ENCODE measurements at places on chromosomes 7 and 10.
A peak's percentile ranks its signal among the peaks of the same experiment; 100 is the strongest.

DNA sequence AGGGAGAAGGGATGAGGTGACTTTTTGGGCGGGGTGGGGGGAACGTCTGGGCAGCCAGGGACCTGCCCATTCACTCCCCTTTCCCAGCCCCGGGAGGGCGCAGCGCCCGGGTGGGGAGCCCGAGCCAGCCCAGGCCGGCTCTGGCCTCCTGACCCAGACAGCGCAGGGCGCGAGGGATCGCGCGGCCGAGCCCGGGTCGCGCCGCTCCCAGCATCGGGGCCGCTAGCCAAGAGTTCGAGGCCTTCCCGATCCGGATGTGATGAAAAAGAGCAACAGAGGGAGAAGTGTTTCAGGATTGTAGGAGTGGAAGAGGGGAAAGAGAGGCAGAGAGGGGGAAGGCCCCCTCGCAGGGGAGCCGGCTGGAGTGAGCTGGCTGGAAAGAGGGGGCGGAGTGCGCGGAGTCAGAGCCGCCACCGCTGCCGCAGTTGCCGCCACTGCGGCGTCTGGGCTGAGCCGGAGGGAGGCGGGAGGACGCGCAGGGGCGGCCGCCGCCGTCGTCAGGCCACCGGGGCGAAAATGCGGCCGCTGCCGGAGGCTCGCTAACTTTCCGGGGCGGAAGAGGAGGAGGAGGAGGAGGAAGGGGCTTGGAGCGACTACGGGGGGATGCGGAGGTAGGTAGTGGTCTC is at the start of gene MDFIC:
Gene MDFIC, plus strand, starts transcription at position 69 of the 626 bp plus-strand sequence. CDS start 940 bp downstream, outside the sequence.
- DNase-seq = no peak

DNA sequence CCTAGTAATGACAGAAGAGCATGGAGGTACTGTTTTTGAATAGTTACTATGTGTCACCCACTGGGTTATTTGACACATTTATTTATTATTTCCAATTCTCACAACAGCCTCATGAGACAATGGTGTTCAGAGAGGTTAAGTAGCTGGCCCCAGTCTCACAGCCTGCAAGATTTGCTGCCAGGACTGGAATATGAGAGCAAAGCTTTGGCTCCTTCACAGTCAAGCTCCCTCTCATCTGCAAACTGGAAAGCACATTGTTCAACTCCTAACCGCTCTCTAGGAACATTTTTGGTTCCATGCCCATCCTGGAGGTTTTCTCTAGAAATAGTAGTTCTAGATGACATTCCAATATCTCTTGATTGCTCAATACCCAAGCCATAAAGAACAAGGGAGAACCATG is 75.5 kb upstream of the CXCL12 start:
- no peak for DNase-seq

- no peak for DNase-seq
Observed at GRCh38 chr7:56256108-56256507, 139.9 kb upstream of the NUPR2 start.

GRCh38 chr10:24622781-24623301 is 100.8 kb downstream of the ARHGAP21 start:
- peak; percentile 78 for DNase-seq

DNA sequence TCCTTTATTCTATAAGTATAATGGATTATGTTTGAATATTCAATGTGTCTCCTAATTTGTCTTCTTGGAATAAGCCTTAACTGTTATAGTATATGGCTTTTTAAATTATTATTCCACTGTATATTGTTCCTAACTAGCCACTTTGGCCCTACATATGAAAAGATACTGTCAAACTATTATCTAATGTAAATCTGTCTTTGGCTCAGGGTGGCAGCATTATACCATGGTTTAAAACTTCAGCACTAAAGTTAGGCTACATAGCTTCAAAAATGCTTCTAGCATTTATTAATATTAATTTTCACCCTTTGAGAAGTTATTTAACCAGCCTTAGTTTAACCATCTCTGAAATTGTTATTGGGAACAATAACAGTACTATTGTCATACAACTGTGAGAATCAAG is 543.1 kb upstream of the MBL2 start:
- no peak for DNase-seq

GRCh38 chr10:68543004-68543918 is 15.9 kb upstream of the SLC25A16 start:
- DNase-seq = no peak

GRCh38 chr7:2062648-2063047 is 170.1 kb downstream of the MAD1L1 start:
- DNase-seq = no peak

- no peak for DNase-seq
Observed at GRCh38 chr7:79714081-79714480, 260.6 kb upstream of the MAGI2 start.

DNA sequence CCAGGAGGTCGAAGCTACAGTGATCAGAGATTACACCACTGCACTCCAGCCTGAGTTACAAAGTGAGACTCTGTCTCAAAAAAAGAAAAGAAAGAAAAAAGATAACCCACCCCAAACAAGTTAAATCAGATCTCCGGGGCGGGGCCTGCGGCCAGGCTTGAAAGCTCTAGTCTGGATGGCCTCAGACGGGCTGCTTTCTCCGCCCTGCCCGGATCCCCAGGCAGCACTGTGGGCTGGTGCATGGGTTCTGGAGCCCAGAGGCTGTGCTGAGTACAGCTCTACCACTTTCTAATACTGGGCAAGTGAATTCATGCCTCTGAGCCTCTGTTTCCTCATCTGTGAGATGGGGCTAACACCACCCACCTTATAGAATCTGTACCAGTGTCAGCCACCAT is 83.7 kb downstream of the ZMIZ1 start:
- DNase-seq = no peak

- DNase-seq = no peak
Observed at GRCh38 chr7:5519515-5519928, 95.9 kb upstream of the TNRC18 start.

DNA sequence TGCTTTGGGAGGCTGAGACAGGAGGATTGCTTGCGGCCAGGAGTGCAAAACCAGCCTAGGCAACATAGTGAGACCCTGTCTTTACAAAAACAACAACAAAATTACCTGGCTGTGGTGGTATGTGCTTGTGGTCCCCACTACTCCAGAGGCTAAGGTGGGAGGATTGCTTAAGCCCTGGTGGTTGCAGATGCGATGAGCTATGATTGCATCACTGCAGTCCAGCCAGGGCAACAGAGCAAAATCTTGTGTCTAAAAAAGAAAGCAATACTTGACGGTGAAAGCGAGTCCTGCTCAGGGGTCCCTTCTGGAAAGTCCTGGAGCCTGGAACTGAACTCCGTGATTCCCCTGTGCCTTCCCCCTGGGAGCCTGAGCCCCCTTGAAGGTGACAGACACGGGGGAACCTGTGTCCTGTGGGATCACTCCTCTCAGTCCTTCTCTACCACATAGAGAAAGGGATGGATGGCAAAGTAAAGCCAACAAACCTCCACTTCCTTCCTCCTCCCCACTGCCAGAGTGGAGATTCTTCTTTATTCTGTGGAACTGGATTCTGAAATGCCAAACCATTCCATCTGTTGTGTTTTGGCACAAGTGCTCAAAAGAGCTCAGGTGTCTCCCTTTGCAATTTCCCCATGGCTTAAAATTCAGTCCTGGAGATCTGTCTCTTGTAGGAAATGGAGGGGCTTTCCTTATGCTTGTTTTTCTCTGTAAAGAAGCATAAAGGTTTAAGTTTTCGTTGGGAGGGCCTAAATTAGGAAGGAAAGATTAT is 50.6 kb downstream of the KIAA1217 start:
- DNase-seq = no peak

DNA sequence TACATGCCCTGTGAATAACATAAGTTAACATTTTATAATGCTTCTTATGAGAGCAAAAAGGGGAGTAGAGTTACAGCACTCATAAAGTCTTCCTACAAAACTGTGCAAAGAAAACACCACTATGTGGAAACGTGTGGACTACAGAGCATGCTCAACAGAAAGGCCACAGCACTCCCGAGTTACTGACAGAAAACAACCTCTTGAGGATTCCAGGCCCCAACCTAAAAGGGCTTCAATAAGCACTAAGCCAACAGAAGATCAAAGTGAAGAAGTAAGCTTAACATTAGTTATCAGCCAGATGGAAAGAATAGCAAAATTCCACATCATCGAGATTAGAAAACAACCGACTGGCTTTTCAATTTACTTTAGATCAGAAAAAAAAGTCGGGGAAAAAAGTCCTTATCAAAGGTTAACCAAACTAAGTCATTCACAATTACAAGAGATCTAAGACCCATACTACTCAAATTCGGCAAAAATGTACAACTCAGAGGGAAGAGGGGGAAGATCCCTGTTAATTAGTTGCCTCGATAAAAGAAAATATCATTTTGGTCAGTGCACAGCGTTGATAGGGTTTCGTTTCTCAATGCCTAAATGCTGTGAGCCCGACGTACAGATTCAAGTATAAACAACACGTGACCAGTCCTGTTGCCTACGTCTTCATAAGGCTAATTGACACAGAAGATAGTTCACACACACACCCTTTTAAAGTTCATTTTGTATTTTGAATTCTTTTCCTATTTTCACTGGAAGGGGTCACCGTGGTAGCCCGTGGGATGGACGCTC is 1.4 kb downstream of the KBTBD2 start:
- DNase-seq = peak; percentile 73

- no peak for DNase-seq
Observed at GRCh38 chr10:120437541-120437940, 19.5 kb upstream of the PLPP4 start.

DNA sequence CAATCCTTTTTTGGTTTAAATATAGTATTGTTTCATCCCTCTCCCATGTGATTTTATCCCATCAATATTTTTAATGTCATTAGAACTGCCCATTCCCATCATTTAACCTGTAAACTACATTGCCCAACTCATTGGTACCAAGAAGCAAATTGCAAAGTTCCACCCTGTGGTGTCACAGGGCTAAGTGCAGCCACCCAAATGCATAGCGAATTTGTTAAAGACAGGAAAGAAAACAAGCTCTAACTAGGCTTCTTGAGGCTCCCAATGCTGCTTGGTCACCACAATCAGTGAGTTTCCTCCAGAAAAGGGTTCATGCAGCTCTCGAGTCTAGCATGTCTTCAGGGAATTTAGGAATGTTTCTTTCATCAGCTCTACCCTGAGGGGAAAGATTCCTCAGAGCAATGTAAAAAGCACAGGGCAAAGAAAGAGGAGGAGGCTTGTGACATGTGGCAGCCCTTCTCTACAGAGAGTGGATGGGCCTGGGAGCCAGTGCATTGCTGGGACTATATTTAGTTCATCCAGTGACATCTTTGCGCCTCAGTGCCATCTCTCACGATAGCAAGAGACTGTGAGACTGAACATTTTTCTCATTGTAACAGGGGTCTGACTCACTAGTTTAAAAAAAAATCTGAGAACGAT is 58.1 kb downstream of the CAV1 start:
- no peak for DNase-seq

DNA sequence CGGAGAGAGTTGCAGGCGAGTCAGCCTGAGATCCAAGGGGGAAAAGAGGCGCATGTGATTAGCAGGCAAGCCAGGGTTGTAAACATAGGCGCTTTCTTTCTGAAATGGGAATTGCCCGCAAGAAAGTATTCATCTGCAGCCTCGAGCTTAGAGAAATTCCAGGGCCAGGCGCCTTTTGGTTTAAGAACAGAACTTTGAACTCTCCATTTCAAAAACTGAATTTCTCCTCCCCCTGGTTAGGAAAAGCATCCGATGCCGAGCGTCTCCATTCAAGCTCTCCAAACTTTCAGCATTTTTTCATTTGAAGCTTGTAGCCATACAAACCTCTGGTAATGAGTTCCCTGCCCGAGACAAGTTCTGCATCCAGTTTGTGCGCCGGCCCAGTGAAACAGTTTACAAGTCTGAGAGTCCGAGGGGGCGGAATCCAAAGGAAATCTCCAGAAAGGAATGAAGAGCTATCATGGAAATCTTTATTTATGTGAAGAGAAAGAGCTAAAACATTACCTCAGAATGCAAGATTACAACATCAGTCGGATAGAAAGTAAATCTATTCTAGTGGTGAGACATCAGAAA is 69.9 kb downstream of the FAM204A start:
- DNase-seq = no peak

- no peak for DNase-seq
Observed at GRCh38 chr7:42689626-42690025, 222.2 kb downstream of the C7orf25 start.

DNA sequence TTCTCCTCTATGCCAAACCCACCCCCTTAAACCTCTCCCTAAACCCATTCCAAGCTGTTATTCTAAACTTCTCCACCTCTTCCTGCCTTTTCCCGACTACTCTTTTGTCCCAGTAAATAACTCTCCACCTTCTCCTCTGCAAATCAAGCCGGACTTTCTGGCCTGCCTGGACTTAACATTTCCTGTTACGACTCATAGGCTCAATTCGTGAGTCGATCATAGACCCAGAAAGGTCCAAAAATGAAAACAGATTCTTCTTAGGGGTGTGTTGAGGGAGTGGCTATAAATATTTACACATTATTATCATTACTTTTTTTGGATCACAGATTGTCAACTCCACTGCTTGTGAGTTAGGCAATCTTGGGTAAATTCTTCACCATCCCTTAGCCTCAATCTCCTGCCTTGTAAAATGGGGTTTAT is 59.0 kb upstream of the HABP2 start:
- no peak for DNase-seq

GRCh38 chr7:13055732-13056368 is 368.4 kb downstream of the ARL4A start:
- peak; percentile 13 for DNase-seq

GRCh38 chr7:25261545-25262140 is 33.4 kb upstream of the NPVF start:
- no peak for DNase-seq

DNA sequence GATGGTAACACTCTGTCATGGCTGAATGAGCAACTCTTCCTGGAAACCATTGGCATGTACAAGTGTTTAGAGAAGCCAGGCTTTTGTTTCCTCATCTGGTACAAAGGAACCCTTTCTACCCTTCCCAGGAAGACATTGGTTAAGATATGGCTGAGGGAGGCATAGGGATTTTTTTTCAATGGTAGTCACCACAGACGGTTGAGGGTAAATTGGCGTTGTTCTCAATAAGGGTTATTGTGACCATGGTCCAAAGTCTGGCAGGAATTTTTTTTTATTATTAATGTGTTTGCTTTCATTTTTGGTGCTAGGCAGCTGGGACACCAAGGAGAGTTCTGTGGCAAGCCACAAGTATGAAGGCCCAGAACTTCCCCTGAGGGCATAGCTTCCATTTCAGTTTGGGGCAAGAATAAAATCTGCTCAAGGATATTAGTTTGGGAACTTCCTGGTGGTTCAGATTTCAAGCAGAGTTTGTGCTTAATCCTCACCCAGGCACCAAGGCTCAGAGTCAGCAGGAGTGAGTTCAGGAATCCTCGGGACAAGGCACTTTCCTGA is at the start of gene PLEKHS1:
Gene PLEKHS1, plus strand, starts transcription at position 502 of the 552 bp plus-strand sequence. CDS start 3,596 bp downstream, outside the sequence.
- DNase-seq = no peak

- no peak for DNase-seq
Observed at GRCh38 chr7:50540785-50541579, 24.2 kb downstream of the DDC start.

DNA sequence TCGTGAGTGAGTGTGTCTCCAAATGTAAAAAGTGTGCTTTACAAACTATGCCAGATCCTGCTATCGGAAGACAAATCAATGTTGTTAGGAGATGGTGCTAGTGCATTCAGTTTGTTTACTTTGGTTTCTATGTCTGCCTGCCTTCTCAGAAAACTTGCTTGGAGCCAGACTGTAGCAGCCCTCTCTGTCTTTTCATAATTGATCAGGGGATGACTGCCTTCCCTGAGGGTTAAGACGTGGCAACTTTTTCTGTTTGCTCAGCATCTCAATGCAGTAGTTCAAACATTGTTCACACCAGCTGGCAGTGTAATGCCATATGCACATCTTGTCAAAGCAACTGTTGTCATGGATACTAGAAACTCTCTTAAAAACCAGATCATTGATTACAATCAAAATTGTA is 118.5 kb downstream of the FOXP2 start:
- DNase-seq = no peak

GRCh38 chr7:149832332-149833041 is 5.7 kb upstream of the ZNF862 start:
- DNase-seq = no peak

GRCh38 chr7:43878867-43879266 is 9.6 kb upstream of the MRPS24 start:
- no peak for DNase-seq
